CD4-positive, alpha-beta T cell treated with Interleukin-6 for 4 hours (primary cell): ENCODE measurements at places on chromosomes 2 and 18.

GRCh38 chr18:33751613-33752221 is 173.7 kb downstream of the ASXL3 start:
- DNase-seq, result no peak

DNA sequence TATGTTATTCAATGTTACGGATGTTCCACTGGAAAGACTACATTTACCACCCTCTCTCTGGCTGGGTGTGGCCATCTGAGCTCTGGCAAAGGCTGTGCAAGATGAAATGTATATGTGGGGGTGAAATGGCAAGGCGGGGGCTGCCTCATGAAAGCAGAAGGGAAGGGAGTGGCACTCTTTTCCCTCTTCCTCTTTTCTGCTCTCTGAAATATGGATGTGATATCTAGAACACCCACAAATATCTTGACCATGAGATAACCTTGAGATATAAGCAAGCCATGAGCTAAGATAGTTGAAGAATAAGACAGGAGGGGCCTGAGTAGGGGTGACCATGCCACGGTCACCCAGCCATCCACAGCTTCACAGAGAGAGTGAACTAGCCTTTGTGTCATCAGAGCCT is 367.8 kb upstream of the ID2 start:
- no peak for DNase-seq

DNA sequence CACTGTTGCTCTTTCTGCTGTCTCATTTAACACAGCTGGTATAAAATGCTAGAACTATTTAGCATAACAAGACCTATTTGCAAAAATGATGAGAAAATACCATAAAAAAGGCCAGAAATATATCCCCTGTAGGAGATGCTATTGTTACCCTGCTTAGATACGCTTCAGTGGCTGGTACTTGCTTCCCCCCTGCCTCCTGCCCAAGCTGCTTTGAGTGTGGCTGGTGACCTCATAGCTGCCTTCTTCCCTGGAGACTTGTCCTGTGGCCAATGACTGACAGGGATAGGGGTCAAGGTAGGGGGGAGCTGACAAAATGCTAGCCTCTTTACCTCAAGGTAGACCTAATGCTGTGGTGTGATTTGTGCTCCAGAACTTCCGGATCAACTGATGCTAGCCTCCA is 150.2 kb upstream of the ZEB2 start:
- DNase-seq, result no peak

- DNase-seq, result no peak
These were observed 2.4 kb upstream of the KCNF1 start for GRCh38 chr2:10909050-10909995.

DNA sequence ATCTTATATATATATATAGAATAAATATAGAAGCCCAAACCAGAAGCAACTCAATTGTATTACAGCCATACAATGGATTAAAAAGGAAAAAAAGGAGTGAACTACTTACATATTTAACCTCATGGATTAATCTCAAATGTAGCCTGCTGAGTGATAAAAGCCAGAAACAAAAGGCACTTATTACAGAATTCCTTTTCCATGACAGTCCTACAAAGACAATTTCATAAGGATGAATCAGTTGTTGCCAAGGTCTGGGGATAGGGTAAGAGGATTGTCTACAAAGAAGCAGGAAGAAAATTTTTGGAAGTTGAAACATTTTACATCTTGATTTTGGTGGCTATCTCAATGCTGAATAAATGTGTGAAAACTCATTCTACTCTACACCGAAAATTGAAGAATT is 103.9 kb upstream of the DCC start:
- DNase-seq, result no peak

DNA sequence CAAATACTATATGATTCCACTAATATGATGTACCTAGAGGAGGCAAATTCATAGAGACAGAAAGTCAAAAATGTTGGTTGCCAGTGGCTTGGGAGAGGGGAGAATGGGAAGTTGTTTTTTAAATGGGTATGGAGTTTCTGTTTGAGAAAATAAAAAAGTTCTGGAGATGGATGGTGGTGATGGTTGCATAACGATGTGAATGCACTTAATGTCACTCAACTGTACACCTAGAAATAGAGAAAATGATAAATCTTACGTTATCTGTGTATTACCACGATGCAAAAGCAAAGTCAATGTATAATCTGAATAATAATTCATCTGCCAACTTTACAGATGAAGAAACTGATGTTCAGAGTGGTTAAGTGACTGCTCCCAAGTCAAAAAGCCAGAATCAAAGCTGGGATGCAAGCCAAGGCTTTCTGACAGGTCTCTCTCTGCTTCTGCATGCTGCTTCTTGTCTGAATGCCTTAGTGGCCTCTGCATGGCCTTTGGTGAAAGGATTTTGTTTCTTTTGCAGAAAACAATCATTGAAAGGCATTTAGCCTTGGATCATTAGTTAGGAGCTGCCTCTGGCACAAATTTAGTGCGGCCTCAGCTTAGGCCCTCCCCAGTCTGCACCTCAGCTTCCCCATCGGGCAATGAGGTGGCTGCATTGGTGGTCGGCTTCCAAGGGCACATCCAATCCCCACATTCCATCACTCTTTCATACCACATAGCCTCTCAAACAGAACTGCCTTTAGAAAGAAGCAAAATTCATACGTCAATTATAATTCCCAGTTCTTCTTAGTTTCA is 46.5 kb upstream of the MYCN start:
- DNase-seq, result no peak

DNA sequence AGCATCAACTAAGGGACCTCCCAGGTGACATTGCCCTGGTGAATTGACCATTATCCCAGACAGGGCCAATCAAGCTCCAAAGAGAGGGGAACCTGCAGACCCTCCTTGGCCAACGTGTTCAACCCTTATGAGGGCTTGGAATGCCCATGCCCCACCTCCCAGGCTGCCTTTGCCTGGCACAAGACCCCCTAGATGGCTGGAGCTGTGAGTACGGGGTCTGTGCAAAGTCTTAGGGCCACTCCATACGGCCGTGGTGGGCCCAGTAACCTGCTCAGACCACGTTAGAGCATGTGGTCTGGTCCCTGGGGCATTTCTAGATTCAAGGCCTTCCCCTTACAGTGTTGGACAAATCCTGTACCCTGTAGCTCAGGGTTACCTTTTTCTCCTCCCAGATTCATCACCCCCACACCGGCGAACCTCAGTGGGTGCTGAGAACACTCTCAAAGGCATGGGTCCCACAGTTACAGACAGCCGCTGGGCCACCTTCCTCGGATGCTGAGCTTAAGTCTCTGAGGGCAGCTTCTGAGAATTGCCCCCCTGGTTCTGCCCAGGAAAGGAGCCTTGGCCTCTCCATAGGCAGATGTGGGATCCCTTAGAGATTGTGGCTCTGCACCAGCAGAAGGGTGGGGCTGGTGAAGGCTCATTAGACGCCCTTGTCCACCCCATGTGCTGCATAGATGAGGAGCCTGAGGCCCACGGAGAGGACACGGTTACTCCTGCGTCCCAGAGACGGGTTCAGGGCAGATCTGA is 18.3 kb upstream of the KCNK3 start:
- DNase-seq, result no peak

- peak; percentile 59 for DNase-seq
These were observed 89.2 kb downstream of the ZNF516 start for GRCh38 chr18:76405681-76406356.
